ENCODE measurements at places on chromosomes 7 and 10.

GRCh38 chr7:1920266-1920681 is 250.2 kb downstream of the ELFN1 start:
- DNase-seq = no peak

DNA sequence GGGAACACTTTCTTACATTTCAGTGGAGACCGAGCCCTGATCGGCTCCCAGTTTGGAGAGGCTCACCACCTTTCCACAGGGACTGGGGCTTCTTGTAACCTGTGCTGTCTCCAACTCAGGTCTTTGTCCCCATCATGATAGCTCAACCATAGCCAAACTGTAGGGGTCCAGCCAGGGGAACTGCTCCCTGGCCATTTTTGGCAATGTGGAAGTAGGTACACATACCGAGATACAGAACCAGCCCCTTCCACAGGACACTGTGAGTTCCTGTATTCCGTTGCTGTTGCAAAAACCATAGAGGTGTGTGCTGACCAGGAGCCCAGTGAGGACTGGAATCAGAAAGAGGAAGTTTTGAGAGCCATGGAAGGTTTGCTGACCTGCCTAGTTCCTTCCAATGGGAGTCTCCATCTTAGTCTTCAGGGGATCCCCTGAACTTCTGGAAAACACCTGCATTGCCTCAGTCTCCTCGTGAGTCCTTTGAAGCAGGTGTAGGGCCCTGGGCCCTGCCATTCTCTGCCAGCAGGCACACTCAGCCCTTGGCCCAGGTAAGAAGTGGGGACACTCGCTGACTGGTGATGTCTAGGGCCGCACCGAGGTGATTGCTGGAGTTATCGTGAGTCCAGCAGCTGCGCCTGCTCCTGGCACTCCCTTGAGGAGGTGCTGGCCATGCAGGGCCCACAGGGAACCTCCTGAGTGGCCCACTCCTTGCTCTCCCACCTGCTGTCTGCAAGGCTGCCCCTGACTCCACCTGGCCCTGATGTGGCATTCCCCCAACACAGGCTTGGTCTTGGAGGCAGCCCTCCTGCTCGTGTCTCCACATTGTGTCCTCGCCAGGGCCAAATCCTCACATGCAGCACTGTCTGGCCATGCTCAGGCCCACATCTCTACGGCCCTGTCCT is 11.2 kb downstream of the WDFY4 start:
- no peak for DNase-seq

GRCh38 chr7:19522486-19522885 is 186.4 kb downstream of the POLR1F start:
- DNase-seq = no peak

DNA sequence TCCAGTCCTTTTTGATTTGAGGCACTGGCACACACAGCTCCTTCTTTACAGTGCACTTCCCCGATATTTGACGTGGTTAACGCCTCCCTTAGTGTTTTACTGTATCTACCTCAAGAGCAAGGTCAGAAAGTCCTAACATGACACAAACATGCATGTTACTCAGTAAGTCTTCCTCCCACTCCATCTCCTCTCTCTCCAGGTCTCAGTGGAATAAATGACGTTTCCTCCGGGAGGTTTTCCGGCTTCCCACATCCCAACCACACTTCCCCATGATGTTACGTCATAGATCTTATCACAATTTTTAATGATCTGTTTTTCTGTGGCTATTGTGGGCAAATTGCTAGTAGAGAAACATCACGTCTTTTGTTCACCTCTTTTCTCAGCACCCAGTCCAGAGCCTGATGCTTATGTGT is 165.7 kb downstream of the PTPN20 start:
- DNase-seq = no peak

DNA sequence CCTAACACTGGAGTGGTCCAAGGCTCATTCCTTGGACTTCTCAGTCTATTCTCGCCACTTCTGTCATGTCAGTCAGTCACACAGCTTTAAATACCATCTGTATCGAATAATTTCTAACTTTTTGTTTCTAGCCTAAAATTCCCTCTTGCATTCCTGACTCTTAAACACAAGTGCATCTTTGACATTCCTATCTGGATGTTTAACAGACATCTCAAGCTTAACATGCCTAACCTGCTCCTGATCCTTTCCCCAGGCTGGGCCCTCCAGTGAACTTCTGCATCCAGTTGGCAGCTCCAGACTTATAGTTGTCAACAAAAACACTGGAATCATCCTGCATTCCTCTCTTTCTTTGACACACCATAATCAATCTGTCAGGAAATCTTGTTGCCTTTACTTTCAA is 4.5 kb upstream of the ABCB4 start:
- DNase-seq = no peak

DNA sequence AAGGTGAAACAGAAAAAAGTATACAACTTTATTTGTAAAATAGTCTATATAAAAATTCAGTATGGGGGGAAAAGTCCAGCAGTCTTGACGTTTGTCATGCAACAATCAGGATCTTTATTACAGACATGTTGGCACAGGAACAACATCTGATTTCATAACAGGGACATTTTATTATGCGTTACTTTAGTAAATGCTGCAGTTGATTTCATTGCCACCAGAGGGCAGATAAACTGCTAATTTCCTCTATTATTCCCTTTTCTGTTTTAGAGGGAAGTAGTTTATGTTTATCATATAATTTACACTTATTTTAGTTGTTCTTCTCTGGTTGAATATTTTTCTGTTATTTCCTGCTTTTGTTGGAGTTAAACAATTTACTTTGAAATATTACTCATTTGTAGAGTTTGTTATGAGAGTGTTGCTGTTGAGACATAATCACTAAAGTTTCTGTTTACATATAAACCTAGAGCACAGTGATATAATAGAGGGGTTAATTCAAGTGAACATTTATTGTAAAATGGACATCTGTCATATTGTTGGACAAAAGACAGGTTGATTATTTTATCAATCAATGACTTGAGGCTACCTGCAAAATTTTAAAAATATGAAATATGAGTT is 3.3 kb downstream of the PLXDC2 start:
- DNase-seq = no peak

- no peak for DNase-seq
Measured at GRCh38 chr10:35341521-35341920, 5.2 kb downstream of the CCNY start.

GRCh38 chr7:115704884-115705283 is 325.7 kb downstream of the TFEC start:
- no peak for DNase-seq

- DNase-seq = no peak
Measured at GRCh38 chr10:118370499-118370898, 28.4 kb upstream of the FAM204A start.

Data from stimulated activated CD4-positive, alpha-beta T cell treated with anti-CD3 and anti-CD28 coated beads, Interleukin-12 subunit alpha, Interleukin-12 subunit beta, amount 100 ng/mL, for 24 hours (primary cell).